MCF 10A (cell line): ENCODE measurements at places on chromosomes 1 and 21.

DNA sequence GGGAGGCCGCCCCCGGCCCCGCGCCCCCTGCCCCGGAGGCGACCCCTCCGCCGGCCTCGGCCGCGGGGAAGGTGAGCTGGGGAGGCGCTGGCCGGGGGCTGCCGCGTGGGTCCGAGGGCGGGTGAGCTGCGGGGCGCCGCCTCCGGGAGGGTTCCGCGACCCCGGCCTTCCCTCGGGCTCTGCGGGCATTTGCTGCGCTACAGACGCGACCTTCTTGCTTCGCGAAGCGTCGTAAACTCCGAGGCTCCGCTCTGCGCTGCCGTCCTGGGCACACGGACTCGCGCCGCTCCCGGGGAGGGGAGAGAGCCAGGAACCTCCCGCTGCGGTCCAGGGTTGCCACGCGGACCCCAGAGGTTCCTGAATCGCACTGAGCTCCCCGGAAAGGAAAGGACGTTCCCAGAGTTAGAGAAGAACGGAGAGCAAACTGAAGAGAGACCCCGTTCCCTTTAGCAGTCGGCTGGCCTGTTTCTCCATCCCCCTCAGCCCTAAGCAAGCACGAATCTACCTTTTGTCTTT is 345 bp downstream of the SLX9 start:
- DNase-seq, result no peak

GRCh38 chr1:30526652-30527345 is 196.6 kb downstream of the MATN1 start:
- DNase-seq, result no peak

GRCh38 chr1:199173356-199173755 is 534.5 kb downstream of the PTPRC start:
- DNase-seq, result no peak

DNA sequence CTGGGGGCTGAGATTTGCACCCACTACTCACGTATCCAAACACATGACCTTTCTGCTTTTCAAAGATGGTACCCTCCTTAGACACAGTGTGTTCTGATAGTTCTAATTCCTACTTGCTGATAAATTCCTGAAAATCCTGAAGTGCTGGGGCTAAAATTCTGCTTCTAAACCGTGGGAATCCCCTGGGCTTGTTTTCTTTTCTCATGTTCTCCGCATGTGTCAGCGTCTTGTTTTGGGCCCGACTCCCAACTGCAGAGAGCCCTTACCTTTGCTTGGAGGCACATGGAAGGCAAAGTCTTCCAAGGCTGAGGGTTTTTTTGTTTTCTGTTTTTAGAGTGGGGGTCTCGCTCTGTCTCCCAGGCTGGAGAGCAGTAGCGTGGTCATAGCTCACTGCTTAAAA is 27.2 kb downstream of the PSMG1 start:
- peak; percentile 18 for DNase-seq

DNA sequence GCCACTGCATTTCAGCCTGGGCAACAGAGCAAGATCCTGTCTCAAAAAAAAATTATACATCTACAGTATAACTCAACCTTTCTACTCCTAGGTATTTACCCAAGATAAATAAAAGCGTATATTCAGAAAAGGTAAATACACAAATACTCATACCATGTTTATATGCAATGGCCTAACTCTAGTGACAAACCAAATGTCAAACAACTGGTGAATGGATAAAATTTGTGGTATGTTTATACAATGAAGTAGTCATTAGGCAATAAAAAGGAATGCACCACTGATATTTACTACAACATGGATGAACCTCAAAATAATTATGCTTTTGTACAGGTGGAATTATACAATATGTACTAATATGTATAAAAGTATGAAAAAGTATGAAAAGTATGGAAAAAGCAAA is 174.2 kb upstream of the GORAB start:
- DNase-seq, result no peak

GRCh38 chr1:33792651-33793050 is 71.2 kb upstream of the HMGB4 start:
- DNase-seq, result no peak

- no peak for DNase-seq
Observed at GRCh38 chr1:3993619-3994375, 93.7 kb upstream of the C1orf174 start.

DNA sequence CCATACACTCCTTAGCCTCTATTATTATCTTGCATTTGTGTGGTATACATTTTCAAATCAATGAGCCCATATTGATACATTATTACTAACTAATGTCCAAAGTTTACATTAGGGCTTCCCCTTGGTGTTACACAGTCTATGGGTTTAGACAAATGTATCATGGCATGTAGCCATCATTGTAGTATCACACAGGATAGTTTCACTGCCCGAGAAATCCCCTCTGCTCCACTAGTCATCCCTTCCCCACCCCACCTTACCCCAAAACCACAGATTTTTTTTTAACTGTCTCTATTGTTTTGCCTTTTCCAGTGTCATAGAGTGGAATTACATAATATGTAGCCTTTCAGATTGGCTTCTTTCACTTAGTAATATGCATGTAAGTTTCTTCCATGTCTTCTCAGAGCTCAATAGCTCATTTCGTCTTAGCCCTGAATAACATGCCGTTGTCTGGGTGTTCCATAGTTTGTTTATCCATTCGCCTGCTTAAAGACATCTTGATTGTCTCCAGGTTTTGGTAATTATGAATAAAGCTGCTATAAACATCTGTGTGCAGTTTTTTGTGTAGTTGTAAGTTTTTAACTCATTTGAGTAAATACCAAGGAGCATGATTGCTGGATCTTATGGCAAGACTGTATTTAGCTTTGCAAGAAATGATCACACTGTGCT is 86.4 kb upstream of the LYST start:
- DNase-seq, result peak; percentile 31

DNA sequence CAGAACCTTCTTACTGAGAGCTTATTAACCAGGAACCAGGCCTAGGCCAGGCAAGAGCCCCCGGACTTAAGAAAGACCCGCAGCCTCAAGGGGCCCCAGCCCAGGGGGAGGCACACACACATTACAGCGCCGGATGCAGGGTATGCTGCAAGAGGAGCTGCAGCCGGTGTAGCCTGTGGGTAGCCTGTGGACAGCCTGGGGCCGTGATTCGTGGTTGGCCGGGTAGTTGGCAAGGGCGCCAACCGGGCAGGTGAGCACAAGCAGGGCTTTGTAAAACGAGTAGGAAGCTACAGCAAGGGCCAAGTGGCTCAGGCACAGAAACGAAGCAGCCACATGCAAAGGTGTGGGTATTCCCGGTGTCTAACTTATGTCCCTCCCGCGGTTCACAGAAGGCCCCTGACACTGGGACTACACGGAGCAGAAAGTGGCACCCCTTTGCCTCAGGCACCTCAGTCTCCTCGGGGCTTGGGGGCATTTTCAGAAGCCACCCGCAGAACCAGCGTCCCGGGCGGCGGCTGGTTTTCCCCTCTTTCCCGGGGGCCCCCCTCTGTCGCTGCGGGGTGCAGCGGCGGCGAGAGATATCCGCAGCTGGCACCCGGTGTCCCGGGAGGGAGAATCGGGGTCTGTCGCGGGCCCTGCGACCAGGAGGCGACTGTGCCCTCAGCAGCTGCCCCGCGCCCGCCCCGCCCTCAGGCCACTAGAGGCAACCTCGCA is 40.8 kb downstream of the KIAA1614 start:
- DNase-seq, result peak; percentile 83

DNA sequence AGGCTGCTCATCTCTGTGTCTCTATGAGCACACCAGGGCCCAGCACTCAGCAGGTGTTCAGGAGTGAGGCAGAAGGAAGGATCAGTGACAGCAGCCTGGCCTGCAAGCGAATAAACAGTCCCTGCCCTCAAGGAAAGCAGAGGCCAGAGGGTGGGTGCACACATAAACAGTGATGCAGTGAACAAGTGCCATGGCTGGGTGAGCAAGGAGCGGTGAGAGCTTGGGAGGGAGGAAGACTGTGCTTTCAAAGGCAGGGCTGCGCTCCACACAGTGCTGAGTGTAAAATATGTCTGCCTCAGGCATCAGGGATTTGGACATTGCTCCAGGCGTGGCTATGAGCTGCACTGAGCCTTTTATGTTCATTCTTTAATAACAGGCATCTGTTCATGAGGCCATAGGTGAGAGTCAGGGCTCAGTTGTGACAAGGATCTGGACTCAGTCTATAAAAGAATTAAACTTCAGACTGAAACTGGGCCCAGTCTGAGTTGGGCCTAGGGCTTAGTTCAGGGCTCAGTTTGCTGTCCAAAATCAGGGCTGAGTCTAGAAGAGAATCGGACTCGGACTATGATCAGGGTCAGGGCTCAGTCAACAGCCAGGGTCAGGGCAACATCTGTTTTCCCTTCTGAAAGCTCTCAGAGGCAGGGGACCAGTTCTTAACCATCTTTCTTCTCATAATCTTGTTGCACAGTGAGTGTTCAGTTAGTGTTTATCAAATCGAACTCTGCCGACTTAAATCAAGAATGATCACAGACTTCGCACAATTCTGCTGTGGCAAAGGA is 213.7 kb downstream of the FOXD2 start:
- no peak for DNase-seq

DNA sequence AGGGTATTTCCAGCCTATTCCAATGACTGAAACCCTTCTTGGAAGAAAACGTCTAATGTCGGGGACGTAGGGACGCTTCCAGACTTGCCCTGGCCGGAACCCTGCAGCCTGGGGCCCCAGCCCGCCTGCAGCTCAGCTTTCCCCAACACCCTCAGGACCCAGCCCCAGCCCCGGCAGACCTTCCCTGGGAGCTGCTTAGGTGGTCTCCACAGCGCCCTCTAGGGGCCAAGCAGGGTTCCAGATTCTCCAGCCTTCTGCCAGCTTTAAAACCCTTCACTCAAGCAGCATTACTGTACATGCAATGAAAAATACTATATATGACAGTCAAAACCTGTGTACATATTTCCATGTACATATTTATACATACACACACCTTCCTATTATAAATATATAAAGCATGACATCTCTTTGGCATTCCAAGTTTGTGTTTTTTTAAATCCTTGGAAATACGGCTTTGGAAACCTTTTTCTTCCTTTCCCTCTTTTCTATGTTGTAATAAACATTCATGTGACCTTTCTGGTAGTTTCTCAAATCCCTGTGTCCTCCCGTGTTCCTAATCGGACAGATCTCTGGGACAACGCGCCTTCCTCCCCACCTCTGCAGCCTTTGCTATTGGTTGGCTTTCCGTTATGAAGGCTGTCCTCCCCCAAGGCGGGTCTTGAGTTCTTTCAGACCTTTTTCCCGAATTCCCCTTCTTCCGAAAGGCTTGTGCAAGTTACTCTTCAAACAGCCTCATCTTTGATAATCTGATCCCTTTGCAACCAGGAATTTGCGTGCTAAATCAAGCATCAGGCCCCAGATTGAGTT is 60.3 kb downstream of the STUM start:
- DNase-seq, result peak; percentile 83

DNA sequence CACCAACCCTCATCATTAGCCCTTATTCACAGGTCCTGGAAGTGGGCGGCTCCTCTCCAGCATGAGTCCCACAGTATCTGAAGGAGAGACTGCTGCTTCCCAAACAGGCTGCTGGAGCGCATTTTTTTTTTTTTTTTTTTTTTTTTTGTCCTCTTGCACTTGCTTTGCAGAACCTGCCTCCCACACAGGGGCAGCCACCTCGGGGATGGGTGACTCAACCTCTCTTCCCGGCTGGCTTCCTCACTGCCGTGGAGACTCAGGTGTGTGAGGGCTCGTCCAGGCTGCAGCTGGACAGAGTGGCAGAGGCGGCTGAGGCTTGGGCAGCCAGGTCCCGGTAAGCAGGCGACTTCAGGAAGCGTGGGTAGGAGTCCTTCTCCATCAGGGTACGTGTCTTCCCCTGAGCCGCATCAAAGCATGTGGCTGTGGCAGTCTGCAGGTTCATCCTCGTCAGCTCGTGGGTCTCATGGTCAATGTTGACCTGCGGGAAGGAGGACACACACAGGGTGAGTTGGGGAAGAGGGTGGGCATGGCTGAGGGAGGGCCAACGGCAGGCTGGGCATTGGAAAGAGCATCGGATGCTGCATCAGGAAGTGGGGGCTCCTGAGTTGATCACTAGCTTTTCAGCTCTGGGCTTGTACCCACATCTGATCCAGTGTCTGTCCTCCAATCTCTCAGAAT is 4.0 kb downstream of the RGS16 start:
- DNase-seq, result no peak

- no peak for DNase-seq
Observed at GRCh38 chr1:9247894-9248293, 13.3 kb downstream of the H6PD start.

DNA sequence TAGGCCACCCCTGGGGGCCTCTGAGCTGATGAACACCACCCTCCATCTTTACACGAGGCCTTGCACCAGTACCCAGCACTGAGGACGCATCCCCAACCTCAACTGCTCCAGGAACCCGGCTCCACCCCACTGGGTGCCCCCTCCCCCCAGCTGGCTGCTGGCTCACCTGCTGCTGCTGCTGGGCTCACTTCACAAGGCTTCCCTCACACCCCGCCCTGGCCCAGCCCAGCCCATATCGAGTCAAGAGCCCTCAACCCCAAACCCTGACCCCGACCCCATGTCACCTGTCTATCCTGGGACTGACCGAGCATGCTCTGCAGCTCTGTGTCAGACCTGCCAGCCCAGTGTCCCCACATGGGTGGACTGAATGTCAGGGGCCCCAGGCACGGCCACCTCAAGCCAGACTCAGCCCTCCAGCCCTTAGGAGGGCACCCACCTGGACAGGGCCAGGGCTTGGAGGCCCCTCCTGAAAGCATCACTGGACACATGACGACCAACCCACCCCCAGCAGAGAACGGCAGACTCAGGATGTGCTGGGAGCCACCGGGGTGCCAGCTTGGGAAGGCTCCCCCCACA is 21.4 kb downstream of the WNT9A start:
- DNase-seq, result no peak

- DNase-seq, result no peak
Observed at GRCh38 chr1:91798740-91799139, 87.2 kb downstream of the TGFBR3 start.

GRCh38 chr1:213998785-213999184 is 11.0 kb downstream of the PROX1 start:
- DNase-seq, result no peak

- peak; percentile 78 for DNase-seq
Observed at GRCh38 chr1:96487971-96488370, 233.6 kb upstream of the PTBP2 start.

DNA sequence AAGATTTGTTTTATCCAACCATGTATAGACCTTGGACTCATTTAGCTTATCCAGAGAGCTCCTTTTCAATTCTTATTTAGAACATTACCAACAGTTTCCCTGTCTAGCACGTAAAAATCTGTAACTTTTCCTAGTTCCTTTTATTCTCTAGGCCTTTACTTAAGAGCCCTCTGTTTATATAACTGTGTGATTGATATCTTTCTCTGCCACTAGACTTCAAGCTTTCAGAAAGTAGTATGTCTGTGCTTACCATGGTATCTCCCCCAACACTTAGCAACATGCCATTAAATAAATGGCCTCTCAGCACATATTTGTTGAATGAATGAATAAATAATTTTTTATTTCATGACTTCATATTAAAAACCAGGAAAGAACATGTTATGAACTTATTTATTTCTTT is 209.4 kb downstream of the PTPRC start:
- no peak for DNase-seq
